ENCODE measurements at places on chromosomes 3 and 15.

DNA sequence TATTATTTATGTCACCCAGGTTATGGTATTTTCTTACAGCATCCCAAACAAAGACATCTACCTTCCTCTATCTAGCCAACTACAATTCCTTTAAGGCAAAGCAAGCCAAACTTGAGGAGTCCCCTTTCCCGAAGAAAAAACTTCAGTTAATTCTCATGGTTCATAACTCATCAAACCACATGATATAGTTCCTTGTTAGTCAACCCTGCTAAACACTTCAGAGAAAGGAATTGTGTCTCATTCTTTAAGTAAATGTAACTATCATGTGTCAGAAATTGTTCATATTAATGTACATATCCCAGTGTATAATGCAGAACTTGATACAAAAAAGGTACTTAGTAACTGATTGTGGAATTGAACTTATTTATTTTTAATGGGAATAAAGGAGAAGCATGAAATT lies 44.4 kb downstream of the ST3GAL6 start:
- no peak for DNase-seq

DNA sequence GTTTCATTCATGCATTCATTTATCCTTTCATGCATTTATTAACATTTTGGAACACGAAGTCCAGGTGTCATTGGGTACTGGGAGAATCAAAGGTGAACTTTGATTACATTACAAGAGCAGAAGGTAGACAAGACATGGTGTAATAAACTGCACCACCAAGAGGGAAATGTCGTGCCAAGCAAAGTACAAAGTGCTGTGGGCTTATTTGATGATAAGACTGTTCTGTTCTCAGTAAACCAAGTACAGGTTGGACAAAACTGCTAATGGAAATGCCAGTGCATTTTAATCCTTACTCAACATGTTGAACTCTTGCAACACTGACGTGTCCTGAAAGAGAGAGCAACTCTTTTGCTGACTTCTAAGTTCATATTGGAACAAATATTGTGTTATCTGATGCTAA lies 69.4 kb downstream of the MME start:
- DNase-seq = no peak

GRCh38 chr3:51371943-51372557 lies 13.0 kb upstream of the MANF start:
- DNase-seq = peak; percentile 36

GRCh38 chr3:414063-414462 lies 217.5 kb downstream of the CHL1 start:
- DNase-seq = no peak

- DNase-seq = no peak
Measured at GRCh38 chr15:29849218-29849617, 26.9 kb upstream of the TJP1 start.

All from MV-4-11 (cell line).